Midbrain (tissue), 1 donor: ENCODE measurements at places on chromosomes 7 and 10.
A peak's percentile ranks its signal among the peaks of the same experiment; 100 is the strongest.

DNA sequence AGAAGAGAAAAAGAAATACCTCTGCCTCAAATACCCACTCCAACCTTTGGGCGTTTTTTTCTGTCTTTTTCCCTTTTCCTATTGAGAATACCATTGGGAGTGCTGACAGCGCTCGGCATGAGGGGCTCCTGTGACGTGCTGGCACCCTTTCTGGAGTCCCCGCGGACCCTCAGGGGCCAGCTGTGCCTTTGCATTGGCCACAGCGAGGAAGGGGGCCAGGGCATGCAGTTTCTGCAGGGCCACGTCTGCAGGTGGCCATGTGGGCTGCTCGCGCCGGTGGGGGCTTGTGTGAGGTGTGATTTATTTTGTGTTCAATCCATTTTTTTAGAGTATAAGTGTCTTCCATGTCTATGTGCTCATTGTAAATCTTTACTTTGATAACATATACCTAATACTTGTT lies 57.4 kb downstream of the INPP5A start:
- no peak for DNase-seq

DNA sequence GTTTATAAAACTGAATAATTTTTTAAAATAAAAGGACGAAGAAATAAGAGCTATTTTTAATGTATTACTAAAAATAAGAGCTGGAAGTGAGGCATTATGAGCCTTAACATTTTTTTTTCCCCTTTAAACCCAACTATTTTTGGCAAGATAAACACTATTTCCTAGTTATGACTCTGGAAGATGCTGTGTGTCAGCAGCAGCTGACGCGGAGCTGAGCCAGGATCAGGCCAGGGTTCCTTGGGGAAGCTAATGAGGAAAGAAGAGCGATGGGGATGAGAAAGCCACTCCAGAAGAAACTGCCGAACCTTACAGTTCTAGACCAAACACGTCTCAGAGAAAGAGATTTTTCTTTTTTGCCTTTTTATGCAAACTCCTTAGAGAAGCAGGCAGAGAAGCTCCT lies 85.9 kb downstream of the USP6NL start:
- no peak for DNase-seq

DNA sequence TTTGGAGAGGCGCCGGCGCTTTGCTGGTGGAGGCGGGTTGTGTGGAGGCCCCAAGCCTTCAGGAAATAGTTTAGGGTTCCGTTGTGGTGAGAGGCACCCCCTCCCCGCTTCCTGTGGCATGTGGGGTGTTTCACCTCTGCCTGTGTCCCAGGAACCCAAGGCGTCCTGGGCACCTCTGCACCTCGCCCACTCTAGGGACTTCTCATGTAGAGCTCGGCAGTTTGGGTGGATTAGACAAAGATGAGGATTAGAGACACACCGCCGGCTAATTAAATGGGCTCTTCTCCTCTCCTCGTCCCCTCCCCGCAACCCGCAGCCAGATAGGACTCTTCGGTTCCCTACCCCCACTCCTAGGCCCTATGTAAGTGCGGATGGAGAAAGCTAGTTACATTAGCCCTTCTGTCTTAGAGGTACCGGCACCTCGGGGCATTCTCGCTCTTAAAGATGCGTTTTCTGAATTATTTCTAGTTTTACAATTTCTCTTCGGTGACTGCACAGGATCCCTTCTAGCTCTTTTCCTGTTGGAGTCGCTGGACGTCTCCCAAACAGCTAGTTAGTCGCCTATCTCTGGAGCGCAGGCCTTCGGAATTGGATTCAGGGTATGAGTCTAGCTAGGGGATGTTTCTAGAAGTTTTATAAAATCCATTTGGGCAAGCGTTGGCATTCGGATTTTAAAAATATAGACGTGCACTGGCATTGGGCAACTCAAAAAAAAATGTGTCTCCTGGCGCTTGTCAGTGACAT lies 7.8 kb downstream of the PTF1A start:
- no peak for DNase-seq

- DNase-seq: peak; percentile 15
These were observed 588 bp downstream of the GLI3 start for GRCh38 chr7:42236266-42236975.

DNA sequence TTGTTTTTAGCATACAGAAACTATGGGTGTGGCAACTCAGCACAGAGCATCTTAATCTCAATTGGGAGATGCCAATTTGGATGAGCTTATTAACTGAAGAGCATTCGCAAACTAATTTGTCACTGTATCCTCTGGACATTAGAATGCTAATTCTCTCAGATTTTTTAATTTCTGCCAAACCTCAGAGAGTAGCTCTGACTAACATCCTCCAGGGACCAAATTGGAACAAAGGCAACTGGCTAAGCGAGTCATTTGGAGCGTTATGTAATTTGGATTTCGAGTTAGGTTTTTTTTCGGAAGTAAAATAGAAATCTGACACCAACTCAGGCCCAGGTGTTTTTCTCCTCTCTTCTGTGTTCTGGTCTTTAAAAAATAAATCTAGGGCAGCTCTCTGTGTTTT lies 201.9 kb downstream of the BMPER start:
- DNase-seq: peak; percentile 7

- no peak for DNase-seq
These were observed 121.0 kb upstream of the THSD7A start for GRCh38 chr7:11952972-11953371.

DNA sequence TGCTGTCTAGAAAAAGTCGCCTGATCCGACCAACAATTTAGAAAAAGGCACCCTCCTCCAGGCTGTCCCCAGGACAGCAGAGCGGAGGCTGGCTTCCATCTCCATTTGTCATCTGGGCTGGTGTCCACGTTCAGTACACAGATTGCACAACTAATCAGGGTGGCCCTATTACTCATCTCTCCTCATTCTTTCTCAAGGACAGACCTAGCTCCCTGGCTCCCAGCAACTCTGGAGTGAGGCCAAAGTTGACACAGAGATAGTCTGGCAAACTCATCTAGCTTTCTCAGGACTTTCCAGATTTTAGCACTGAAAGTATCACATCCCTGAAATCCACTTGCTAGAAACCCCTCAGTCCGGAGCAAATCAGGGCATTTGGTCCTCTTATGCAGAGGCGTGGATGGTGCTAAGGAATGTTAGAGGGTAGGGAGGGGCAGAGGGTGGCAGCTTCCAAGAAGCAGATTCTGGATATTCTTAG lies 75.1 kb downstream of the DNAH11 start:
- no peak for DNase-seq

DNA sequence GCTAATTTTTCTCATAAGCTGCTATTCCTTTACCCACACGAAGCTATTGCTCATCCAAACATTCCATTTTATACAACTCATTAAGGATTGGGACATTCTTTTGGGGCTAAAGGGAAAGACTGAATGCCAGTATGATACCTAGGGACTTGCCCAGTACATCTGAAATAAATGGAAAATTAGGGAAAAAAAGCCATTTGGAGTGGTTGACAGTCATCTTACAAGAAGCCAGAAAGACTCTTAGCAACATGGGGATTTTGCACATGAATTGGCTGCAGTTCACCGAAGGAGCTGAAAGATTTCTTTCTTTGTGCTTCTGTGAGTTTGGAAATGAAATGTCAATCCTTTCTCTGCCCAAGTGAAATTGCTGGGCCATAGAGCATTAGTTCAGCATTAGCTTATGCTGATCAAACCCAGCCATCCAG lies 43.3 kb upstream of the MTURN start:
- DNase-seq: peak; percentile 11

DNA sequence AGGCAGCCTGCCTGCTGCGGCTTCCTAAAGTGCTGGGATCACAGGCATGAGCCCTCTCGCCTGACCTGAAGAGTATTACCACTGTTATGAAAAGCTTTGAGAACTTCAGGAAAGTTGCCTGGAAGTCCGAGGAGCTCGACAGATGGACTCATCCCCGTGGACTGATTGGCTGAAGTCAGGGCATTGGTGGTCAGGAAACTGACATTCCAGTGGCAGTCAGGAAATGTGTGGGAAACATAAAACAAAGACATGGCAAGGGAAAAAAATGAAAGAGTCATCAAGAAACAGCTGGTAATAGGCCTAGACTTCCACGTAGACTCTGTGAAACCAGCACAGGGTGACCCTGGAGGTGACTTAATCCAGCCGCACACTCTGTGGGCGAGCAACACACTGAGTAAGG lies 123.3 kb downstream of the CDH23 start:
- DNase-seq: no peak

- DNase-seq: no peak
These were observed 69.5 kb downstream of the TCERG1L start for GRCh38 chr10:131242007-131242406.

GRCh38 chr7:111605246-111605645 lies 43.0 kb upstream of the IMMP2L start:
- DNase-seq: no peak

DNA sequence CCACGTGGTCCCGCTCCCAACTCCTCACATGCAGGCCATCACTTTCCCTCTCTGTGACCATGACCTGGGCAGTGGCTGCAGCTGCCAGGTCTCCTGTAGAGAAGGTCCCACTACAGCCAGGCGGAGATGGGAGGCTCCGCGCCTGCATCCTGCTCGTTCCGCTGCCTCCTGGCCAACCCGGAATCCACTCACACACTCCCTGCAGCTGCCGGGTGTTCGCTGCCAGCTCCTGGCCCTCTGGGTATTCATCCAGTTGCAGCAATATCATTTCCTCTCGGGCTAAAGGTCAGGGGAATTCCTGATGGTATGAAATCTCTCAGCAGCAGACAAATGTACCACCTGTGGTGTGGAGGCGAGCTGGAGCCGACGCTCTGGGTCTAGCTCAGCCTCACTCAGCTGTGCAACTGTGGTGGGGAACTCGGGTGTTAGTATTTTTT lies 65.7 kb downstream of the TLL2 start:
- DNase-seq: no peak

DNA sequence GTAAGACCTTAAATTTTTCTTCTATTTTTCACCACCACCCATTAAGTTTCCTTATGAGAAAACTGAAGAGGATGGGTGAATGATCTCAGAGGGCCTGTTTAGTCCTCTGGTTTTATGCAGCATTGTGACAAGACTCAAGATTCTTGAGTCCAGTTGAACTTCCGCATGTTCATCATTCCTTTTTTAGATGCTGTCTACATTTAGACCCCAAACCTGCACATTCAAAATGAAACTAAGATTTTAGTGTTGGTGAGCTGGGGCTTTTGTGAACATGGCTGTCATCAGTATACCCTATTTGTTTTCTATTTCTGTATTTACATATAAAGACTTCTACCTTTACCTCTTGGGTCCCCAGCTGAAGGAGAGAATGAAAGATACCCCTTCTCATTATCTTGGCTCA lies 31.1 kb downstream of the NET1 start:
- no peak for DNase-seq

- no peak for DNase-seq
These were observed 82.0 kb upstream of the RHEB start for GRCh38 chr7:151601521-151602305.

- no peak for DNase-seq
These were observed 47.1 kb upstream of the DYNC1I1 start for GRCh38 chr7:95725205-95725604.

GRCh38 chr10:109953766-109954165 lies 30.5 kb upstream of the XPNPEP1 start:
- DNase-seq: no peak

DNA sequence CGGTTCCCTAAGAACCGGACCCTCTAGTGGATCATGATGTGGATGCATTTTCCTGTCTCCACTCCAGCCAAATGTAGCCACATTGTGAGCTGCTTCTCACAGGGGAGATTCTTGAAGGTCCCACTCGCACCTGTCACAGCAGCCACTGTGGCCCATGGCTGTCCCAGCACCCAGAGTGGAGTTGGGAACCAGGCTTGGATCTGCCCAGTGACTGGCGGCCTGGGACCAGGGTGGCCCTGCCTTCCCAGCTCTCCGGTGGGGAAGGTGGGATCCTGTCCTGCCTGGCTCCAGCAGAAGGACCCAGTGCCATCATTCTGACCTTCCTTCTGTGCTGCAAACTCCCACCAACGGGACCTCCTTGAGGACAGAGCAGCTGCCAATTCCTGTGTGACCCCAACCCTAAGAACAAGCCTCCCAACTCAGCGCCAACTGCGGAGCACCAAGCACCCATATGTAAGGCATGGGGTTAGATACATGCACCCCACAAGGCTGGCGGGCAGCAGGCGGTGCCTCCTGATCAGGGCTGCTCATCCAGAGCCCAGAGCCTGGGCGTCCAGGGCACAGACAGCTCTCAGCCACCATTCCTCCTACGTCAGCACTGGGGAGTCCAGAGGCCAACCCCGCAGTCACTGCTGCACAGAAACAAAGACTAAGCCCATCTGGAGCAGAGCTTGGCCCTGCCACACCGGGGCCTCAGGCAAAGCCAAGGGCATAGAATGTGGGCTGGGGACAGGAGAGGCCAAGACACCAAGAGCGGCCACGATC lies 28.8 kb downstream of the EBF3 start:
- DNase-seq: no peak

- no peak for DNase-seq
These were observed 31.3 kb downstream of the CACUL1 start for GRCh38 chr10:118723466-118723865.

DNA sequence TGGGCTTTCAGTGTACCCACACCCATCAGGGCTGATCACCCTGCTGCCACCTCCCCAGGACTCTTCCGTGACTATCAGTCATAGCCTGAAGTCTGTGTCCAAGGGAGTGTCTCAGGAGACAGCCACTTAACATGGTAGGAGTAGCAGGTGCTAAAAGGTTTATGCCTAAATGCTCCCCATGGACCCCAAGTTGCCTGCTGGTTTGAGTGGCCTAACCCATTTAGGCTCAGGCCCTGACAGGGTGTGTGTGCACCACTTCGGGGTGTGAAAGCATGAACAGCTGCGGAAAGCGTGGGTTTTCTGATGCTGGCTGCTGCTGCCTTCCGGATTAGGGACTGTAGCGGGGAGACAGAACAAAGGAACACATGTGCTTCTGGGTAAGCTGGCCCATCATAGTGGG lies 93.2 kb upstream of the SAMD8 start:
- no peak for DNase-seq

GRCh38 chr10:71319042-71319799 lies at the start of gene SLC29A3:
SLC29A3 (plus strand) TSS chr10:71319259; CDS start chr10:71319310, 51 bp downstream.
- peak; percentile 83 for DNase-seq

DNA sequence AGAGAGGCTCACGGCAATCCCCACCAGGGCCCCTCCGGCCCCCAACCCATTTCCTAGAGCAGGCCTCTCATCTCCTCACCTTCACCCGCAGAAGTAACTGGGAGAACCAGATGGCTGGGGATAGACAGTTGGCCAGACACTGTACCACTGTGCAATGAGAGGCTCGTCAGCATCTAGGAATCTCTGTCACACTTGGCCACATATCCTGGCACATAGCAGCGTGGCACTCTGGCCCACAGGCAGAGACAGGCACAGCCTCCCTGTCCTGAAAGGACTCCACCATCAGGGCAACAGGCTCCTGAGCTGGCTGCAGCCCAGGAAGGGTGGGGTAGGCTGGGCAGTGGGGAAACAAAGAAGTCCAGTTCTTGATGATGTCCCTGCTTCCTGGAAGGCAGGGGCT lies 45.8 kb downstream of the C10orf143 start:
- DNase-seq: no peak
